ENCODE measurements at places on chromosomes 5 and 9.
A peak's percentile ranks its signal among the peaks of the same experiment; 100 is the strongest.

- no peaks in the 10 kb centered on the region for H3K27me3 ChIP-seq
- no peaks in the 10 kb centered on the region for H3K36me3 ChIP-seq
- H3K4me3 ChIP-seq, result peak within 1 kb of the TSS; percentile 65
- H3K4me1 ChIP-seq, result no peaks in the 10 kb centered on the region
- peak within 1 kb of the TSS; percentile 22 for H3K27ac ChIP-seq
- DNase-seq, result no peak
These were observed at the start of gene ST8SIA4 for GRCh38 chr5:100903039-100903887. ST8SIA4 (minus strand) TSS chr5:100903282; CDS start chr5:100902955, 327 bp downstream.

- no peak overlapping the region for H3K4me3 ChIP-seq
- H3K36me3 ChIP-seq, result no peaks in the 10 kb centered on the region
- DNase-seq, result no peak
- H3K4me1 ChIP-seq, result peaks cover 48% of the 10 kb centered on the region
These were observed 22.1 kb downstream of the ANKRD33B start for GRCh38 chr5:10586008-10586407.

DNA sequence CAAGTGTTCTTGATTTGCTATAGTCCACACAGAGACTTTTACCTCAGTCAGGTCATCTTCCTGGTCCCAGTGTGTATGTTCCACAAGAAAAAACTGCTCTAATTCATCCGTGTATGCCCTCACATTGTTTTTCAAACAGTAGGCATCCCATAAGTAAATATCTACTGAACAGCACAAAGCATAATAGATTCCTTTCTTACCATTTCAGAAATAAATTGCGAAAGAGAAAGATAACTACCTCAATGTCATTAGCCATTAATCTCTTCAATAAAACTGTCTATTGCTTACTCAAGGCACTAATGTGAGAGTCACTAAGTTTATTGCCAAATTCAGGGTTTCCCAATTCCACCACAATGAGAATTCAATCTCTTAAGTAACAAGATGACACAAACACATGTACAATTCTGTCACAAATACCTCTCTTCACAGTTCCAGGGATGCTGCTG lies 9.6 kb downstream of the FBXW2 start:
- peaks cover 10% of the 10 kb centered on the region for H3K4me1 ChIP-seq
- H3K4me3 ChIP-seq, result no peak overlapping the region
- peaks cover 13% of the 10 kb centered on the region for H3K36me3 ChIP-seq
- DNase-seq, result no peak
- no peak overlapping the region for H3K27ac ChIP-seq
- H3K27me3 ChIP-seq, result no peaks in the 10 kb centered on the region

DNA sequence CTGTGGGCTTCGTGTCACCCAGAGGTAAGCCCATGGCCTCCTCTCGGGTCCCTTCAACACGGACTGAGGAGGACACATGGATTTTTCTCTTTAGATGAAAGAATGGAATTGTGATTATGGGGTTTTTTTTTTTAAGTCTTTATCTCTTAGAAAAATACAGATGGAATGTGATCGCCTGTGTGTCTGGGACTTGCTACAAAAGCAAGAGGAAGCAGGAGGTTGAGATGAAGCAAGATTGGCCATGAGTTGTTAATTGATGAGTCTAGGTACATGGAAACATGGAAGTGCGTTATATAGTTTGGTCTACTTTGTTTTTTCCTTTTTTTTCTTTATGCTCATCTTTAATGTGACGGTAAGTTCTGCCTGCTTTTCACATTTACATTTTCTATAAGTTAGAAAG lies 14.6 kb downstream of the USP20 start:
- H3K4me1 ChIP-seq, result peaks cover 27% of the 10 kb centered on the region
- no peak for DNase-seq
- H3K27me3 ChIP-seq, result no peaks in the 10 kb centered on the region
- peak overlapping the region; percentile 93 for H3K27ac ChIP-seq
- H3K36me3 ChIP-seq, result peaks cover 14% of the 10 kb centered on the region
- H3K4me3 ChIP-seq, result no peak overlapping the region

DNA sequence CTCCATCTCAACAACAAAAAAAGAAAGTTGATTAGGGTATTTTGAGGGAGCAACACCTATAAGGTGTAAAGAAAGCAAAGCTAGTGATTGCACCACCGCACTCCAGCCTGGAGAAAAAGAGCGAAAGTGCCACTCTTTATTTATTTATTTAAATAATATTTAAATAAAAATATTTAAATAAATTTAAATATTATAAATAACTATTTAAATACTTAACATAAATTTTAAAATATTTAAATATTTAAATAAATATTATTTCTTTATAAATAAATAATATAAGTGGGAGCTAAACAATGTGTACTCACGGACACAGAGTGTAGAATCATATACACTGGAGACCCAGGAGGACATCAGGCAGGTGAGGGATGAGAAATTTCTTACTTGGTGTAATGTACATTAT lies 64.4 kb upstream of the TRIO start:
- no peaks in the 10 kb centered on the region for H3K36me3 ChIP-seq
- no peak overlapping the region for H3K4me3 ChIP-seq
- no peaks in the 10 kb centered on the region for H3K27me3 ChIP-seq
- no peak for DNase-seq

GRCh38 chr9:133731876-133732638 lies 6.1 kb downstream of the SARDH start:
- no peaks in the 10 kb centered on the region for H3K27me3 ChIP-seq
- no peak for DNase-seq

DNA sequence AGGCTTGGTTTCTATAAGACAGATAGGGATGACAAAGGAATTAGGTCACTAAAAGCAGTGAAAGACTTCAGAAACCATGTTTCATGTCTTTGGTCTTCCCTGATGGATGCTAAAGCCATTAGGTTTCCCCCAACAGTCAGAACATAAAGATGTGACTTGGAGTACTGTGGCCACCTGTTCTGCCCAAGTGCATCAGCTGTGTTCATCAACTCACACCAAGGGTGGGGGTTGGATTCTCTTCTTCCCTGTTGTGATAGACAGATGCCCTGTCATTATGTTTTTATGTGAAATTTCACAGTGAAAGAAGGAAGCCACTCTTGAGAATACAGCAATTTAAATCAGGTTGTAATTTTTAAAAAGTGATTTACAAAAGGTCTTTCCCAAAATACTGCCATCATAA lies 196.8 kb downstream of the SH3GL2 start:
- H3K4me3 ChIP-seq, result no peak overlapping the region
- H3K36me3 ChIP-seq, result no peaks in the 10 kb centered on the region
- no peaks in the 10 kb centered on the region for H3K27me3 ChIP-seq
- DNase-seq, result no peak
- no peak overlapping the region for H3K27ac ChIP-seq

DNA sequence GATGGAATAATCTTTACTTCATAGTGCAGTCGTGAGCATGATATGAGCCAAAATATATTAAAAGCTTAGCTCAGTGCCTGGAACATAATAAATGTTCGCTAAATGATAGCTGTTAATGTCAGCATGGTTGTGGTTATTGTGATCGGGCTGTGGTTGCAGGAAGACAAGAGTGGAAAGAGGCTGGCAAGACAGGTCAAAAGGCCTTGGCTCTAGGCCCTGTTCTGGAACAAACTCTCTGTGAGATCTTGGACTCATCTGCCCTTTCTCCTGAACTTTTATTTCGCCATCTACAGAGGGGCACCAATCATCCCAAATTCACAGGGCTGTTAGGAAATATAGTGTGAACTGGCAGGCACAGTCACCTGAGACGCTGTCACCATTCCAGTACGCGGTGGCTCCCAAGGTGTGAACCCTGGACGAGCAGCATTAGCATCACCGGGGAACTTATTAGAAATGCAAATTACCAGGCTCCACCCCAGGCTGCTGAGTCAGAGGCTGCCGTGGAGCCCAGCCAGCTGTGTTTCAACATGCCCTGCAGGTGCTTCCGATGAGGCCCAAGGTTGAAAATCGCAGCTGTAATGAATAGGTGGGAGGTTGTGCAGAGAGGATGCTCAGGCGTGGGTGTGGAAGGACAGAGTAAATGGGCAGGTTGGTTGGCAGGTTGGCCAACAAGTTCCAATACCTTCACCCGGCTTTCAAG lies 50.2 kb upstream of the SAP30L start:
- H3K27ac ChIP-seq, result no peak overlapping the region
- no peaks in the 10 kb centered on the region for H3K4me1 ChIP-seq
- H3K36me3 ChIP-seq, result peaks cover 2% of the 10 kb centered on the region

- no peaks in the 10 kb centered on the region for H3K27me3 ChIP-seq
- DNase-seq, result no peak
- H3K27ac ChIP-seq, result no peak overlapping the region
- H3K4me1 ChIP-seq, result no peaks in the 10 kb centered on the region
- no peaks in the 10 kb centered on the region for H3K36me3 ChIP-seq
These were observed 118.9 kb downstream of the ACER2 start for GRCh38 chr9:19527663-19528062.

- H3K27me3 ChIP-seq, result no peaks in the 10 kb centered on the region
- H3K4me3 ChIP-seq, result peak overlapping the region; percentile 65
- peaks cover 17% of the 10 kb centered on the region for H3K4me1 ChIP-seq
- DNase-seq, result no peak
These were observed 75.1 kb upstream of the IER5L start for GRCh38 chr9:129252937-129253802.

DNA sequence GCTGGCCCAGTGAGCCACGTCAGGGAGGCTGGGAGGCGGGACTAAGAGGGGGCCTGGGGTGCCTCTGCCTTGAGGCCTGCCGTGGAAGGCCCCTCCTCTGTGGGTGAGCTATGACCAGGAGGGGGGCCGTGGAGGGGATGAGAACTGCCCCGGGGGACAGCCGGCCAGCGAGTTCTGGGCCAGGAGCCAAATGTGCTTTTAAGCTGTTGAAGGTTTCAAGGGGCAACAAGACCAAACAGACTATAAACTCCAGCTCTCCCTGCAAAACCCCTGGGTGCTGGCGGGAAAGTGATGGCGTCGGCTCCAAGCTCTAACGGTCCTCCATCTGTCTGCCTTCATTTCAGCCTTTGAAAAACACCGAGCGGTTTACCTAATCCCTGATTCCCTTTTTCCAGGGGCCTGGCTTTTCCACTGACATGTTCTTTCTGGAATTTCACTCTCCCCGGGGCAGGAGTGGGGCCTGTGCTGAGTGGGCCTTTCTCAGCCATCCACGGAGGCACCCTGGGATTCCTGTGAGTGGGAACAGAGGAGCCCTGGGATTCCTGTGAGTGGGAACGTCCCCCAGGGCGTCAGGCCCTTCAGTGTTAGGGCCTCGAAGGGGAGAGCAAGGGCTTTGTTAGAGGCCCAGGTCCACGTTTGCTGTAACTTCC lies 65.6 kb downstream of the COL5A1 start:
- peaks cover under 1% of the 10 kb centered on the region for H3K36me3 ChIP-seq
- peak overlapping the region; percentile 76 for H3K27ac ChIP-seq

DNA sequence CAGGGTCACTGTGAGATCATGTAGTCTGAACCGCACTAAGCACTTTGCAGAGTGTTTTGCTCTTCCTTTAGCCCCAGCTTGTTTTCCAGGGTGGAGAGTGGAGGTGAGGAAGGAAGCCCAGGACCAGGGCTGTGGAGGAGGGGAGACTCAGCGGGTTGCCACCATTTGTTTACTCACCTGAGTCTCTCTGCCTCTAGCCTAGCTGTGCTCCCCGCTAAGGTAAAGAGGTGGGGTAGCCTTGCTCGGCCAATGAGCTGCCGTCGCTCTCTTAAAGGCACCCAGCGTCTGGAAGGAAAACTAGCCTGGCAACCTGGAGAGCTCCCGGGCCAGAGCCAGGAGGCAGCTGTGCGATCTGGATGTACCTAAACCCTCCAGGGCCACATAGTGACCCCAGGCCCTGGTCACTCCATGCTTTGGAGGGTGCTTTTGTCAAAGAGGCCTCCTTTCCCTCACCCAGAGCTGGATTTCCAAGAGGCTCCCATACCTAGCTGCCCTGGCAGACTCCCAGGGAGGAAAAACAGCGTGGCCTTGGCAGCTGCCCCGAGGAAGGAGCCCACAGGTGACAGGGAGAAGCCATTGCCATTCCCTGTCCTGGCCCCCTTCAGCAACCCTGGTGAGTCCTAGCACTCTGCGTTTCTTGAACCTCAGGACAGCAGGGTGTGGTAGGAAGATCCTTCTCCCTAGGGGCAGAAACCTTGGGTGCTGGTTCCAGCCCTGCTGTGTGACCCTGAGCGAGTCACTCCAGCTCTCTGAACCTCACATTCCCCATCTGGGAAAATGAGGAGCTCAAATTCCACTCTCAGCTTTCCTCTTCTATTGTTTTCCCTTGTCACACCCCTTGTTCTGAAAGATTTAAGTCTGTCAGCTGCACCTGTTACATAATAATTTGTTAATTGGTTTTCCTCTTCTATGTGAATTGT lies 42.4 kb upstream of the LARP1 start:
- no peak overlapping the region for H3K4me3 ChIP-seq
- no peaks in the 10 kb centered on the region for H3K27me3 ChIP-seq
- H3K27ac ChIP-seq, result no peak overlapping the region
- no peaks in the 10 kb centered on the region for H3K36me3 ChIP-seq
- no peak for DNase-seq
- H3K4me1 ChIP-seq, result peaks cover 28% of the 10 kb centered on the region

GRCh38 chr5:69103521-69103920 lies 9.7 kb downstream of the SLC30A5 start:
- H3K4me1 ChIP-seq, result no peaks in the 10 kb centered on the region
- DNase-seq, result no peak
- H3K27ac ChIP-seq, result no peak overlapping the region
- H3K36me3 ChIP-seq, result peaks cover 35% of the 10 kb centered on the region
- H3K4me3 ChIP-seq, result no peak overlapping the region

- no peaks in the 10 kb centered on the region for H3K36me3 ChIP-seq
- no peak for DNase-seq
- no peak overlapping the region for H3K27ac ChIP-seq
- H3K4me3 ChIP-seq, result no peak overlapping the region
- no peaks in the 10 kb centered on the region for H3K27me3 ChIP-seq
These were observed 36.3 kb downstream of the ADAMTS19 start for GRCh38 chr5:129496421-129496820.

GRCh38 chr9:86057491-86057890 lies 41.9 kb downstream of the GOLM1 start:
- no peak for DNase-seq
- no peak overlapping the region for H3K4me3 ChIP-seq
- no peak overlapping the region for H3K27ac ChIP-seq
- H3K27me3 ChIP-seq, result no peaks in the 10 kb centered on the region
- H3K4me1 ChIP-seq, result no peaks in the 10 kb centered on the region

All from thoracic aorta (tissue), 2 donors.